ENCODE measurements at places on chromosomes 5 and 9.

- no peak for DNase-seq
Measured at GRCh38 chr5:150751096-150751891, 7.5 kb downstream of the DCTN4 start.

DNA sequence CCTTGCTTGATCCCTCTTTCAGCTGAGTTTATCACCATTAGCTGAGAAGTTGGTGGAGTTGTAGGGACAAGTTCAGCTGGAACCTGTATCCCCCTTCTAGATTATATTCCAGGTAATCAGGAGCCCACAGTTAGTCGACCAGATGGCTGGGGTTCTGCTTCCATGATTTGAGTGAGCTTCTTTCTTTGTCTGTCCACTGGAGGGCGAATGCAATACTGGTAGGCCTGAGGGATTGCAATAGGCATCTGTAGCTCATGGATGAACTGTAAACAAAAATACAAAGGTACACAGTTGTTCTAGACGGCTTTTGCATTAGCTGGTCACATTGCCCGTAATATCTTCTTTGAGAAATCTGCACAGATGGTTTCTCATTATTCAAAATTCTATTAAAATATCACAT lies 88.9 kb downstream of the PCSK5 start:
- no peak for DNase-seq

DNA sequence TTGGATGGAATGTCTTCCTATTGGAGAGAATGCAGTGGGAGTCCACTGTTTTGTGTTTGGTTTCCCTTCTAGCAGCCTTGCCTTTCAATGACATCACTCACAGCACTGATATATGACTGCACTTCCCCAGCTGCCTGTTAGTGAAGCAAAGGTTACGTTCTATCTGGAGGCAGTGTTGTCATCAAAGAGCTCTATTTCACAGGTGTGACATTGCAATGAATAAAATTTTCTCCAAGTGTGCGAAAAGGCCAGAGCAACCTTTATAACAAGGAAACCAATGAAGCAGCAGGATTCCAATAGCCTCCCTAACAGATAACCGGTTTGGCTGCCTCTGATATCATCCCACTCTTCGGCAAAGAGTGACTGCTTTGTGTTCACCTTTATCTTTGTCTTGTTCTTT lies 523.5 kb upstream of the ZNF608 start:
- no peak for DNase-seq

DNA sequence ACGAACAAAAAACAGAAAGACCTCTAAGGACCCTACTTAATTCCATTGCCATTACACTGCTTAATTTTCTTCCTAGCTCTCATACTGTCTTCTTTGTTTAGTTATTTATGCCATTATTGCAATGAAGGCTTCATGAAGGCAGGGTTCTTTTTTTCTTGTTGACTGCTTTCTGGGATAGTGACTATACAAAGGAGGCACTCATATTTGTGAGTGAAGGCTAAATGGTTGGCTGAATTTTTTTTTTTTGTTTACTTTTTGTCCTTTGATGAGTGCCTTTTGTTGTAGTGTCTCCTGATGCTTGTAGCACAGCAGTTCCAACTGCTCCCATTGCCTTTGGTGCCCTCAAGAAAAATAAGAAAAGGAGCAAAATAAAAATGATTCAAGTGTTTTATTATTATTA lies 17.8 kb downstream of the CTNNA1 start:
- no peak for DNase-seq

GRCh38 chr9:21141427-21141882 lies at the start of gene IFNW1:
Gene IFNW1 (minus strand): TSS chr9:21141832. CDS start chr9:21141570, 262 bp downstream.
- DNase-seq: no peak
